ENCODE measurements at places on chromosomes 7 and 10.

DNA sequence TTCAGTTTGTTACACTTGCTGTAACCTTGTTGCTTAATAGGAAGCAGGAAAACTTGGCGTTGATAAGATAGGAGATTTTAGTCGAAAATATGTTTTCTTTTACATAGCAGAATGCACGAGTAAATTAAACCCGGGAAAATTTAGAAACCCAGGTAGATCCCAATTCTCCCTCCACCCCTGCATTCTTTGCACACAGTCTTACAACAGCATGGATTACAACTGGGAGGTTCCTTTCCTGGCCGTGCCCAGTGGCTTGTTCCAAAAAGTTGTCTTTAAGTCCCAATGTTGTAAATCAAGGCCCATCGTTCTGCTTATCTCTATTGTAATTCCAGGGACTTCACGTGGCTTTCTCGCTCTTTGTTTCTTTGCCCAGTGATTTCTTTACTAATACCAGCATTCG is 1.1 kb upstream of the DPY19L1 start:
- no peak for DNase-seq

- DNase-seq = no peak
Measured at GRCh38 chr7:100629117-100629716, 12.1 kb downstream of the TFR2 start.

DNA sequence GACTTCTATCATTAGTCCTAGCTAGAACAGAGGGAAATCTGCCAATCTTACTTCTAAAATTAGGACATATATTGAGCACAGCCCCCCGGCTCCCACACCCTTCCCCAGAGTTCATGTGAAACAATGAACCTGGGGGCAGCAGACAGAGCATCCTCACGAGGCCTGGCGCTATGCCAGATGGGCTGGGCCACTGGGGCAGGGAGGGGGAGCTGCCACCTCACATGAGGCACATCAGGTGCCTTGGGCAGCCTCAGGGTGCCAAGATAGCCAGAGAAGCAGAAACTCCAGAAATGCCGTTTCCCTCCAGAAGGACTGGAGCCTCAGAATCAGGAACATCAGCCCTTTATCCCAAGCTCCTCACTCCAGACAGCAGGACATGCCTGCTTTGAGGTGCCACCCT is 92.8 kb upstream of the LANCL2 start:
- no peak for DNase-seq

- DNase-seq = no peak
Measured at GRCh38 chr7:8133188-8133848, 128.6 kb downstream of the ICA1 start.

GRCh38 chr10:11036424-11037011 is 18.8 kb downstream of the CELF2 start:
- peak; percentile 42 for DNase-seq

DNA sequence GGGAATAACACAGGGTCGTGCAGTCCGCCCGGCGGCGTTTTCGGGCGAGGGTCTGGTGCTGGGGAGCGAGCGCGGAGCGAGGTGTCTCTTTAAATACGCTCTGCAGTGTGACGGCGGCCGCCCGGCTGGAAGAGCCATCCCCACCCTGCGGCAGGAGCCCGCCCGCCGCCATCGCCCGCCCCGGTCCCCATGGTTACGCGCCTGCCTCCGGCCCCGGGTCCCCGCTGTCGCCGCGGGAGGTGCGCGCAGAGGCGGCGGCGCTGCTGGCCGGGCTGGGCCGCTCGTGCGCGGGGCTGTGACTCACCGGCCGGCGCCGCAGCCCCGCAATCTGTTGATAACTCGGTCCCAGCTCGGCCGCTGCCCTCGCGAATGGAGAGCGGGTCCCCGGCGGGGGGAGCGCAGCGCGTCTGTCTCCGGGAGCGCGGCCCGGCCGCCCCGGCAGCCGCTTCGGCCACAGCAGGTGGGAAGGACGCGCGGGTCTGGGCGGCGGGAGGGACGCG is at the start of gene ADGRA1:
ADGRA1 (plus strand) TSS at position 246 of the 500 bp plus-strand sequence. CDS start 986 bp downstream, outside the sequence.
- DNase-seq = no peak

DNA sequence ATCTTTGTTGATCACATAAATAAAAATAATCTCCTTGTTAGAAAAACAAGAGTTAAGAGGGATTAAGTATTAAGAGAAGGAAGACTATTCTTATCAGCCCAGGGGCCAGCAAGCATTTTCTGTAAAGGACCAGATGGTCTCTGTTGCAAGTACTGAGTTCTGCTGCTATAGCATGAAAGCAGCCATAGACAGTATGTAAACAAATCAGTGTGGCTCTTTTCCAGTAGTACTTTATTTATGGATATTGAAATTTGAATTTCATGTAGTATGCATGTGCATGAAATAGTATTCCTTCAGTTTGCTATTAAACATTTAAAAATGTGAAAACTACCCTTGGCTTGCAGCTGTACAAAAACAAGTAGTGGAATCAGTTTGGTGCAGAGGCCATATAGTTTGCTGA is 81.7 kb downstream of the STK31 start:
- no peak for DNase-seq

DNA sequence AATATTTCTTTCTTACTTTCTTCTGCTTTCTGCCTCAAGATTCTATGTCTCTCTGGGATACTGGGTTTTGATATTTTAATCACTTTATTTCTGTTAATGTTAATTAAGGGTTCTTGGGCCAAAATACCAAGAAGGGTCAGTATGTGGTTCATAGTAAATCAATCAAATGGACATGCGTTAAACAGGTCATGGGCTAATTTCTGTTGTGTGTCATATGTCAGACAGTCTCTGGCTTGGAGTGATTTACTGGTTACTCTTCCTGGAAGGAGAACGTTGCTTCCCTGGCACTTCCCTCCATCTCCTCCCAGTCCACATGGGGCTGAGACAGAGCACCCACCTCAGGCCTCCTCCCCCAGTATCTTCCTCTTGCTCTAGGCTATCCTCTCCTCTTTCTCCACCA is 489.1 kb downstream of the SUGCT start:
- no peak for DNase-seq

- DNase-seq = peak; percentile 91
Measured at GRCh38 chr7:85186521-85187241, at the start of gene SEMA3D. Gene SEMA3D (minus strand): TSS chr7:85187056. CDS start chr7:85121891, 65,165 bp downstream.

DNA sequence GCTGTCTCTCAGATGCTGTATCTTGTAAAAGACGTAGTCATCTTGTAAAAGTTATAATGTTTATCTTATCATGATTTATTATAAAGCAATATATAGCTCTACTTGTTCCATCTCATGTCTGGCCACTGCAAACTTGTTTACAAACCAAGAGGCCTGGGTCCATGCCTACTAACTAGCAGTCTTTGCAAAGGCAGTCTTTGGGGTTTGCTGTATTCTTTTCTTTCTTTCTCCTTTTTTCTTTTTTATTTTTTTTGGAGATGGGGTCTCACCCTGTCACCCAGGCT is 272.6 kb downstream of the GATA3 start:
- DNase-seq = no peak

DNA sequence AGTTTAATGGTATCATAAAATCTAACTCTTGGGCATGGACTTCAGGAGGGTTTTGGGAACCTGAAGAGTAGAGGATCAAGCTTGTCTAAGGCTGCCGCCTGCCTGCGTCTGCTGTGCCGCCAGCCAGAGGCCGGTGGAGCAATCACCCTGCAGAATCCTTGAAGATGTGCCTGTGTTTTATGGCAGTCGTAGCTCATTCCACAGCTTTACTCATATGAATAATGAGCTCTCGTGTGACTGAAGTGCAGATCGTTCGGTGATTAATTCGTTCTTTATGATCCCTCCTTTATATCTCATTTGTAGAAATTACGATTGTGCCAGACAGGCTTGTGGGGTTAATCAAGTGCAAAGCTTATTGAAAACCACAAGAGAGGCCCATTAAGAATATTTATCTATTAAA is 100.8 kb downstream of the ACTR3B start:
- no peak for DNase-seq

GRCh38 chr7:44431091-44431608 is 59.3 kb downstream of the NUDCD3 start:
- DNase-seq = no peak

GRCh38 chr10:125038637-125039036 is 96.7 kb downstream of the ZRANB1 start:
- DNase-seq = no peak

All from femur (tissue), 1 donor.